ENCODE measurements at places on chromosomes 4 and X. TPM values are rescaled to one million over a fixed set of nuclear protein-coding genes. Genes with fewer than 3 reads are reported as not detected.

The NLGN4X gene
- total RNA-seq = not detected

The TMEM31 gene
- not detected for total RNA-seq

The EDA gene
- 1.1 TPM for total RNA-seq

DNA sequence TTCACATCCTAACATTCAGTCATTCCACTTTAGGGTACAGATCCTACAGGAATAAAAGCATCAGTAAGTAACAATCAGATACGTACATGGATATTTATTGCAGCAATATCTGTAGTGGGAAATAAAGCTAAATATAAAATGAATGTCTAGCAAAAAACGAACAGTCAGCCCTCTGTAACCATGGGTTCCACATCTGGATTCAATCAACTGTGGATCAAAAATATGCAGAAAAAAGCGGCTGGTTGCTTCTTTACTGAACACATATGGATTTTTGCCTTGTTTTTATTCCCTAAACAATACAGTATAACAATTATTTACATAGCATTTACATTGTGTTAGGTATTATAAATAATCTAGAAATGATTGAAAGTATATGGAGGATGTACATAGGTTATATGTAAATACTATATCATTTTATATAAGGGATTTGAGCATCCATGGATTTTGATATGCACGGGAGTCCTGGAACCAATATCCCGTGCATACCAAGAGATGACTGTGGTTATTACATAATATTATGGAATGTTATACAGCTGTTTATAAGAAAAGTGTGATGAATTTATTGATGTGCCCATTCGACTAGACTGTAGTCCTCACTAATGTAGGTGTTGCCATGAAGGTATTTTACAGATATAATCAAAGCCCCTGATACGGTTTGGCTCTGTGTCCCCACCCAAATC, 132.8 kb downstream of the ARHGEF9 start:
- no peak overlapping the region for H3K27ac ChIP-seq
- no peaks in the 10 kb centered on the region for H3K4me1 ChIP-seq
- no peak for DNase-seq
- H3K4me3 ChIP-seq = no peak overlapping the region
- no peaks in the 10 kb centered on the region for H3K27me3 ChIP-seq

GRCh38 chr4:75432683-75433082, 81.5 kb downstream of the RCHY1 start:
- H3K27me3 ChIP-seq = peaks cover 16% of the 10 kb centered on the region
- DNase-seq = no peak
- H3K4me3 ChIP-seq = no peak overlapping the region
- H3K4me1 ChIP-seq = no peaks in the 10 kb centered on the region

GRCh38 chr4:153900426-153900825, 111.5 kb upstream of the SFRP2 start:
- H3K27ac ChIP-seq = no peak overlapping the region
- no peaks in the 10 kb centered on the region for H3K36me3 ChIP-seq
- no peak overlapping the region for H3K4me3 ChIP-seq
- H3K27me3 ChIP-seq = peaks cover 47% of the 10 kb centered on the region
- DNase-seq = no peak

GRCh38 chr4:72496119-72496518, 72.9 kb downstream of the ADAMTS3 start:
- no peaks in the 10 kb centered on the region for H3K36me3 ChIP-seq
- no peak for DNase-seq
- no peak overlapping the region for H3K4me3 ChIP-seq
- H3K27me3 ChIP-seq = no peaks in the 10 kb centered on the region

DNA sequence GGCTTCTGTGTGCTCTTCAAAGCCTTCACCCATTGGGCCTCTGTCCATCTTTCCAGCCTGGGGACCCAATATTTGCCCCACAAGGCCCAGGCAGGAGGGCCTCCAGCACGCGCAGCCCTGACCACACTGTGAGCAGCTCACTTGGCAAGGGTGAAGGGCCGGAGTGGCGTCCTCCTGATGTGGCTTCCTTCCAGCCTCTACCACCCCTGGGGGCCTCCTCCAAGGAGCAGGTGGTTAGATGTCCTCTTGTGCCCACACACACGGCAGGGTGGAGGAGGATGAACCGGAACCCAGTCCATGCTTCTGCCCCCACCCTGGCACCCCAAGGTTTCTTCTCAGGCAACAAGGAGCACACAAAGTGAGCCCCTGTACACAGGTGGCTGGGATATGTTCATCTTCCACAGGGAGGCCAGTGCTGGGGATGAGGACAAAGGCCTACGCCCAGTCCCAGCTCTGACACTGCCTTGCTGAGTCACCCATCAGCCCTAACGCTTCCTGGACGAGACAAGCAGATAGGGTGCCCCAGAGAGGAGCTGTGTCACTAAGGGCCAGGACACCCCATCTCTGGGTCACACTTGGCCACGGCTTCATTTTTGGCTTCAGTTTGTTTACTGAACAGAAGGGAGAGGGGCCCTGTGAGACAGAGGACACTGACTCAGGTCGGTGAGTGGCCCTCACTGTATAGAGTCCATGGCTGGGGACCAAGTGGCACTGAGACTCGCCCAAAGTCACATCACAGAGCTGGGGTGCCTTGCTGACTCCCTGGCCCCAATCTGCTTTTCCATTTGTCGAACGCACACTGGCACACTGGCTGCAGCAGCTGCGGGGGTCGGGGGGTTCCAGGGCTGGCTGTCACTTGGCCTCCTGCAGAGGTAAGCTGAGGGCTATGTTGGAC, 1.9 kb downstream of the UBL4A start:
- no peaks in the 10 kb centered on the region for H3K27me3 ChIP-seq
- no peak for DNase-seq
- H3K4me1 ChIP-seq = peaks cover 43% of the 10 kb centered on the region
- H3K36me3 ChIP-seq = no peaks in the 10 kb centered on the region
- no peak overlapping the region for H3K4me3 ChIP-seq

DNA sequence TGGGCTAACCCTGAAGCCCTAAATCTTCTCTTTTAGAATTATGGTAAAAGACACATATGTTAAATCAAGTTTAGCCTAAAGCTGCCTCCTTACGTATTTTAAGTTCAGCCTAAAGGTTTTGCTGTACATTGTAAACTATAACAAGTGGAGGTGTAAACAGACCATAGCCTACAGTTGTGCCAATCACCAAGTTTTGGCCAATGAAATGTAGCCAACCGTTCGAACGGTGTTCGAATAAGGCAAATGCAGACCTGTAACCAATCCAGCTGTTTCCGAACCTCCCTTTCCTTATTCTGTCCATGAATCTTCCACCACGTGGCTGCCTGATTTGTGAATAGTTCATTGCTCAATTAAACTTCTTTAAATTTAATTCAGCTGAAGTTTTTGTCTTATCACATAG, 52.1 kb upstream of the TBC1D9 start:
- H3K4me3 ChIP-seq = no peak overlapping the region
- H3K36me3 ChIP-seq = no peaks in the 10 kb centered on the region
- H3K27me3 ChIP-seq = peaks cover 24% of the 10 kb centered on the region
- peaks cover 58% of the 10 kb centered on the region for H3K4me1 ChIP-seq
- DNase-seq = no peak
- no peak overlapping the region for H3K27ac ChIP-seq

DNA sequence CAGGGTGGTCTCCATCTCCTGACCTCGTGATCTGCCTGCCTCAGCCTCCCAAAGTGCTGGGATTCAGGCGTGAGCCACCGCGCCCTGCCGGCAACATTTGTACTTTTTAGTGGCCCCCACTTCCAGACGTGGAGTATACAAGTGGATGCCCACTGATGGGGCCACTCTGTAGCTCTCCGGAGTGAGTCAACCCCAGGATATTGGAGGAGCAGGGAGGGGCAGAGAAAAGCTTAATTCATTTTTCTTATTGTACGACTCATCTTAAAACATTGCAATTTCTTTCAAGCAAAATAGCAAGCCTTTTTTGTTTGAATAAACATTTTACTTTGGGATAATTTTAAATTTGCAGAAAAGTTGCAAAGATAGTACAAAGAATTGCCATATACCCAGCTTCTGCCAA, 34.6 kb downstream of the FAM9C start:
- H3K27me3 ChIP-seq = no peaks in the 10 kb centered on the region
- H3K4me1 ChIP-seq = peaks cover 18% of the 10 kb centered on the region
- no peaks in the 10 kb centered on the region for H3K36me3 ChIP-seq
- H3K4me3 ChIP-seq = no peak overlapping the region

DNA sequence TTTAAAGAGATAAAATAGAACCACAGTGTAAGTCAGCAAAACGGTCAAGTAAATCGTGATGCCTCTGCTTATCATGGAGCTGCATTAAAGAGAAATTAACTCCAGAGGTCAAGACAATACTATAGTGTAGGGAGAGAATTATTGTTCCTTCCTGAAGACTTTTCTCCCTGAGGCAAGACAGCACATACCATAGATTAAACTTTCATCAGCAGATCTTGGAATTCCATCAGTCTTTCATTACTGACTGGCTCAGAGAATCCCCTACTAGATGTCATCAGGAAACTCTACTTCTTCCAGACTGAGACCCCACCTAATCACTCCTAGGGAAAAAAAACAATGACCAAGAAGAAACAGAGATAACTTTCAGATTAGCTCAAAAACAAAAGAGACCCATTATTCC, 131.3 kb downstream of the NSUN7 start:
- no peak overlapping the region for H3K27ac ChIP-seq
- no peak for DNase-seq
- H3K4me3 ChIP-seq = no peak overlapping the region
- H3K4me1 ChIP-seq = no peaks in the 10 kb centered on the region

- H3K36me3 ChIP-seq = peaks cover 15% of the 10 kb centered on the region
- peaks cover 3% of the 10 kb centered on the region for H3K4me1 ChIP-seq
- no peak overlapping the region for H3K4me3 ChIP-seq
Measured at GRCh38 chrX:84192006-84192405, 4.0 kb upstream of the RPS6KA6 start.

DNA sequence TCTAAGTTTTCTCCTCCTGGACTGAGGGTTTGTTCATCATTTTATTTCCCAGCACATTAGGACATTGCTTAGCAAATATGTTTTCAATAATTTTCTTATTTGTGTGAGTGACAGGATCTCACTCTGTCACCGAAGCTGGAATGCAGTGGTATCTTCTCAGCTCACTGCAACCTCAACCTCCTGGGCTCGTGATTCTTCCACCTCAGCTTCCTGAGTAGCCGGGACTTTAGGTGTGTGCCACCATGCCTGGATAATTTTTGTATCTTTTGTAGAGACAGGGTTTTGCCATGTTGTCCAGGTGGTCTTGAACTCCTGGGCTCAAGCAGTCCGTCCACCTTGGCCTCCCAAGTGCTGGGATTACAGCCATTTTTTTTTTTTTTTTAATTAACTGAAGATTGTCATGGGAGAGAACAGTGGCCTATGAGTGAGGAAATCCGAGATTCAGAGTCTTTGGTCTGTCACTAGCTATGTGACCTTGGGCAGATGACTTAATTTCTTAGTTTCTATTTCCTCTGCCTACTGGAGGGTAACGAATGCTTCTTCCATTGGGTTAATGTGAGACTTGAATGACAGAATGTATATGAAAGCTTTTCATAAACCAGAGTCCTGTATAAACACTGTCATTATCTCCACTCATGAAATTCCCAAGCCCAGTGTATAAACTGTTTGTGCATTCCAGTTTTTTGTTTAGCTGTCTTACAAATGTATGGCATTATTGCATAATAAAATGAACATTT, 23.9 kb downstream of the MOB1B start:
- no peak for DNase-seq
- peak overlapping the region; percentile 45 for H3K4me3 ChIP-seq
- H3K27ac ChIP-seq = peak overlapping the region; percentile 81
- H3K36me3 ChIP-seq = peaks cover 3% of the 10 kb centered on the region
- peaks cover 47% of the 10 kb centered on the region for H3K4me1 ChIP-seq
- no peaks in the 10 kb centered on the region for H3K27me3 ChIP-seq

DNA sequence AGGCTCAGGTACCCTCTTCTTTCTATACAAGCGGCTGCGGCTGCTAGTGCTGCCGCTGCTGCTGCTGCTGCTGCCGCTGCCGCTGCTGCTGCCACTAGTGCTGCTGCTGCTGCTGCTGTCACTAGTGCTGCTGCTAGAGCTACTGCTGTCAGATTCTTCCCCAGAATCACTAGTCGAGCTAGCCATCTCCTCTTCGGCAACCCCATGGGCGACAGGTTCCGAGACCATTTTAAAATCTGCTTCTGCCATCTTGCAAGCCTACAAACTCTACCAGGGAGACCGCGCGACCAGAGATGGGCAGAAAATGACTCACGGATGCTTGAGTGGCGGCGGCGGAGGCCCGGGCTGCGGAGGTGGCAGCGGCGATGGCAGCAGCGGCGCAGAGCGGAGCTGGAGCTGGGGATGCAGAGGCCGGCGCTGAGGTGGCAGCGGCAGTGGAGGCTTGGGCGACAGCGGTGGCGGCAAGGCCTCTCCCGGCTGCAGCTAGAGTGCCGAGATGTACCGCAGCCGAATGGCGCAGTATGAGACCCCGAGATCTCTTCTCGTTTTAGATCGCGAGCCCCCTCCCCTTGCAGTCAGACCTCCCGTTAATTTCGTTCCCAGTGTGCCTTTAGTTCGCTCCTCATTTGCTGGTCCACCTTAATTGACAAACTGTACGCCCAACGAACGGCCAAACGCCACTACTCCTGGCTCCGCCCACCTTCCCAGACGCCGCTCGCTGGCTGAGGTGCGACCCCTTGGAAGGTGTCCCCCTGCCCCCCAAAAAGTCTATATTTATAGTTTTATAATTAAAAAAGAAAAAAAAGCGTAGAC, at the start of gene NAP1L3:
TSS of gene NAP1L3 (minus strand) at position 523 of the 813 bp plus-strand sequence. CDS start at position 249, 274 bp downstream.
- peaks cover 7% of the 10 kb centered on the region for H3K4me1 ChIP-seq
- no peaks in the 10 kb centered on the region for H3K36me3 ChIP-seq
- H3K4me3 ChIP-seq = peak within 1 kb of the TSS; percentile 97
- no peaks in the 10 kb centered on the region for H3K27me3 ChIP-seq
- H3K27ac ChIP-seq = peak within 1 kb of the TSS; percentile 95

DNA sequence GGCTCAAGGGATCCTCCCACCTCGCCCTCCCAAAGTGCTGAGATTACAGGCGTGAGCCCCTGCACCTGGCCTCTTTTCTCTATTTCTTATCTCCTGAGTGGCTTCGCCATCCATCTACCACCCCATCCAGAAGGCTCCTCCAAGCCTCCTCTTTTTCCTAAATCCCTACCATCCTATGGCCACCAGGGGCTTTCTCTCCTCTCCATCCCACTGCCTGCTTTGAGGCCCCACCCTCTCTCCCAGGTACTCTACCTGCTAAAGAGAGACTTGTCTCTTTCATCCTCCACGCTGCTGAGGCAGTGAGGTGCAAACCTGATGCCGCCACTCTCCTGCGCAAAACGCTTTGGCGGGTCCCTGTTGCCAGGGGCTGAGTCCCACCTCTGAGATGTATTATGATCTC, 7.0 kb downstream of the RS1 start:
- H3K4me1 ChIP-seq = no peaks in the 10 kb centered on the region
- no peaks in the 10 kb centered on the region for H3K36me3 ChIP-seq
- H3K4me3 ChIP-seq = no peak overlapping the region
- H3K27me3 ChIP-seq = no peaks in the 10 kb centered on the region

- no peaks in the 10 kb centered on the region for H3K4me1 ChIP-seq
- H3K36me3 ChIP-seq = no peaks in the 10 kb centered on the region
- no peak overlapping the region for H3K27ac ChIP-seq
Measured at GRCh38 chr4:78518561-78518960, 33.0 kb upstream of the ANXA3 start.
